Cerebellum (tissue), 4 donors: ENCODE measurements at places on chromosomes 4 and X. TPM values are rescaled to one million over a fixed set of nuclear protein-coding genes. Genes with fewer than 3 reads are reported as not detected.
A peak's percentile ranks its signal among the peaks of the same experiment; 100 is the strongest.

- DNase-seq, result no peak
These were observed 77.9 kb downstream of the BTC start for GRCh38 chr4:74716436-74716765.

DNA sequence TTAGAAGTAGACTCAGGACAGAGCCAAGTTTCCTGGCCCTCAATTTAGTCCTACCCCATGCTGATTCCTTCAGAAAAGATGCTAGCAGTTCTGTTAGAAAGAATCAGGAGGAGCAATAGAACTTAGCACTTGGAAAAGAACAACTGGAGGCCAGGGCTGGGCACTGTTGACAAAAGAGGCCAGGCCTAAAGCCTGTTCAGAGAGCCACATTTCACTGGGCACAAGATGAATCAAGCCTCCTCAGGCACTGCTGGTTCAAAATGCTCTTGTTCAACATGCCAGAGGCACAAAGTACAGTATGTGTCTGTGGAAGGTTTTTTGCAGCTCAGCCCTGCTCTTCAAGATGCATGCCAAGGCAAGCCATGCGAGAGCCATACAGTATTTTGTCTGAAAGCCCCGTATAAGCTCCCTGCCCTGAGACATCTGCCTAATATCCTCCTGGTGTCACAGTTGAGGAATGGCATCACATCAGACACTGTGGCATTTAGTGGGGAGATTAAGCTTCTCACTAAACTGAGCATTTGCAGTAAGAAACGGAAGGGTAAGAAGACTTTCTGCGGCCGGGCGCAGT is 53.7 kb downstream of the RASL11B start:
- DNase-seq, result no peak

DNA sequence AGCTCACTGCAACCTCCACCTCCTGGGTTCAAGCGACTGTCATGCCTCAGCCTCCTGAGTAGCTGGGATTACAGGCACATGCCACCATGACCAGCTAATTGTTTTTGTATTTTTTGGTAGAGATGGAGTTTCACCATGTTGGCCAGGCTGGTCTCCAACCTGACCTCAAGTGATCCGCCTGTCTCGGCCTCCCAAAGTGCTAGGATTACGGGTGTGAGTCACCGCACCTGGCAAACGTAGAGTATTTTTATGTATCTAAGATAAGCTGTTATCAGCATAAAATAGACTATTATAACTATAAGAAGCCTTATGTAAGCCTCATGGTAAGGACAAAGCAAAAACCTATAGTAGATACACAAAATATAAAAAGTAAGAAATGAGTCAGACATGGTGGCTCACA is 304.1 kb downstream of the CHIC1 start:
- no peak for DNase-seq

INTU gene
- 50.6 TPM for total RNA-seq

ZNF185 gene
- total RNA-seq, result 2.9 TPM

DNA sequence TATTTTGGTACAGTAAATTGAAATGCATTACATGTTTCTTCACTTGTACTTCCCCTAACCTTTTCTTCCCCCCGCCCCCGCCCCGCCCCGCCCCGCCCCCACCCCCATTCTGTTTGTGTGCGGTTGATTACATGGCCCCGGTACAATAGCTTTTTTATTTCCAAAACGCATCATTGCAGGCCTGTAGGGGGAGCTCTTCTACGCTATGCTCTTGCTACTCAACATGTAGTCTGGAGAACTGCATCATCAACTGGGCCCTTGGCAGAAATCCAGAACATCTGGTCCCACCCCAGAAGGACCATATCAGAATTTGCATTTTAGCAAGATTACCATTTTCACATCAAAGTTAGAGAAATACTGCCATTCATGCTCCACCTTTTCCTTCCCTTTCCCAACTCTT is 333.3 kb upstream of the DDX53 start:
- DNase-seq, result no peak

SSX2 gene
- not detected for total RNA-seq

PNMA5 gene
- 0.82 TPM for total RNA-seq

FAM9C gene
- total RNA-seq, result not detected

INPP4B gene
- 12.8 TPM for total RNA-seq

PAK3 gene
- 63.2 TPM for total RNA-seq

- DNase-seq, result no peak
These were observed 18.0 kb downstream of the ETDC start for GRCh38 chrX:135327299-135327698.

DNA sequence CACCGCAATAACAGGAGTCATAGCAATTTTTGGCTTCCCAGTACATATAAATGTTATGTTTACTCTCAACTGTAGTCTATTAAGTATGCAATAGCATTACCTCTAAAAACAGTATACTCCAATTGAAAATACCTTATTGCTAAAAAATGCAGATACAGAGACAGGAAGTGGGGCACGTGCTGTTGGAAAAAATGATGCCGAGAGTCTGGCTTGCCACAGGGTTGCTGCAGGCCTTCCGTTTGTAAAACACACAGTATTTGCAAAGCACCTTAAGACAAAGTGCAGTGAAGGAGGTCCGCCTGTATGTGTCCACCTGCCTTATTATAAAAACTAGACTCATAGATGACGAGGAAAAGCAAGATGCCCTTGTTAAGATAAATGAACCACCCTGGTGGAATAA is 23.5 kb downstream of the CD99 start:
- no peak for DNase-seq

PDE6B gene
- 4.8 TPM for total RNA-seq

GRCh38 chrX:13376857-13377549 is 57.1 kb upstream of the ATXN3L start:
- peak; percentile 10 for DNase-seq

MAOB gene
- 1.7 TPM for total RNA-seq

- no peak for DNase-seq
These were observed 178.5 kb downstream of the GABRB1 start for GRCh38 chr4:47209833-47210232.

- DNase-seq, result no peak
These were observed 5.8 kb upstream of the CTSO start for GRCh38 chr4:155959417-155959816.

DNA sequence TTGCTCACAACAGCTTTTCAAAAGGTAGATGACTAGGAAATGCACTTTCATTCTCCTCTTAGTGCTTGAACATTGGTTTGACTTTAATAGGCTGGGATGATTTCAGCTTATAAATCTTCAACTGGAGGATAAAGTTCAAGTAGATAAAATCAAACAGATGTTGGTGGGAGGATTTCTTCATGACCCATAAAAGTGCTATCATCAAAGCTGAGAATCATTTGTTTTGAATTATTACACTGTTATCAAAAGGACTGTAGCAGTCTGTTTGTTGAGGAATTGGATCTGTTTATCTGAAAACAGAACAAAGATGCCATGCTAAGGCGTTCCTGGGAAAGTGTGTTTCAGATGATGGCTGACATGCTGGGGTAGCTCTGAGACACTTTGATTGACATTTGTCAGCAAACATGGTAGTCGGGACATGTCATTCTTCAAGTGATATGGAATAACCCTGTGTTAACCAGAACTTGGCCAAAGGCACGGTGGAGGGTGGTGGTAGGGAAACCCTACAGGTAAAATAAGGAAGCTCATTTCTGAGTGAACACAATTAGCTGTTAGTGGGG is 304.0 kb upstream of the PITX2 start:
- no peak for DNase-seq

DNA sequence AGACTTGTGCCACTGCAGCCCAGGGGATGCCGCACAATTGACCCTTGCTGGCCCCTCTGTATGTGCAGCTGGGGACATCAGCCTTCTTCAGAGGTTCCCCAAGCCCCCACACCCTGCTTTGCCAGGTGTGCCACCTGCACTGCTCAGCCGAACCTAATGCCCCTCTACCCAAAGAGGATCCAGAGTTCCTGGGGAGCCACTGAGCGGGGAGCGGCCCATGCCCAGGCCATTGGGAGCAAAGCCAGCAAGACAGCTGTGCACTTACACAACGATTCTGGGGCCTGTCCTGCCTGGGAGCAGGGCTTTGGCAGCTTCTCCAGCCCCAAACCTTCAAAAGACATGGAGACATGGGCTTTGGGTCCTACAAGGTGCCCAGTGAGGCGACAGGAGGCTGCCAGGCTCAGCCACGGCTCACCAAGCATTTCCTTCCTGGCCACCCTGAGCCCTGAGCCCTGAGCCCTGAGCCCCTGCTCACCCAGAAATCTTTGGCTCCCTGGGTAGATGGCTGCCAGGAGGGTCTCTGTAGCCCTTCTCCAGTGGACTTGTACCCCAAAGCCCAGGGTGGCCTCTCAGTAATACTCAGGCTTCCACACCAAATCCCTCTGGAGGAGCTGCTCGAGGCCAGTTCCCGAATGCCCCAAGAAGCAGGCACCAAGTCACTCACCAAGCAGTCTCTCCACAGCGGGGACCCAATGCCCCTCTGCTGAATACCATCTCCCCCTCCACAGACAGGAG is 13.0 kb downstream of the PNMA6E start:
- DNase-seq, result no peak

- DNase-seq, result no peak
These were observed 195.5 kb downstream of the RELL1 start for GRCh38 chr4:37490391-37491347.
